ENCODE measurements at places on chromosomes 7 and 10.

DNA sequence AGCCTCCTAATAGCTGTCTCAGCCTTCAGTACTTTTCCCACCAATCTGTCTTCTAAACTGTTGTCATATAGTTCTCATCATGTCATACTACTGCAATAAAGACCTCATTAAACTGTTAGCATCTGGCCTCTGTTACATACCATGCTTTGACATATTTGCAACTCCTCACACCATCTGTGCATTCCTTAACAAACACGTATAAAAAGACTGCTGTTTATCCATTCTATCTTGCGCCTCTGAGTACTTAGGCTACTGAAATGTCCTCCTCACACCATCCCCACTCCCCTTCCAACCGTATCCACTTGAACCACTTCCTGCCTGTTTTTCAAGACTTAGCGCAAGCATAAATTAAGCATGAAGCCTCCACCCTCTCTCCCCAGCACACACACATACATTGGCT is 41.6 kb downstream of the SLC16A9 start:
- no peak for DNase-seq

GRCh38 chr7:137682596-137682995 is 164.2 kb downstream of the DGKI start:
- no peak for DNase-seq

- no peak for DNase-seq
These were observed 61.0 kb upstream of the SFMBT2 start for GRCh38 chr10:7471720-7472367.

DNA sequence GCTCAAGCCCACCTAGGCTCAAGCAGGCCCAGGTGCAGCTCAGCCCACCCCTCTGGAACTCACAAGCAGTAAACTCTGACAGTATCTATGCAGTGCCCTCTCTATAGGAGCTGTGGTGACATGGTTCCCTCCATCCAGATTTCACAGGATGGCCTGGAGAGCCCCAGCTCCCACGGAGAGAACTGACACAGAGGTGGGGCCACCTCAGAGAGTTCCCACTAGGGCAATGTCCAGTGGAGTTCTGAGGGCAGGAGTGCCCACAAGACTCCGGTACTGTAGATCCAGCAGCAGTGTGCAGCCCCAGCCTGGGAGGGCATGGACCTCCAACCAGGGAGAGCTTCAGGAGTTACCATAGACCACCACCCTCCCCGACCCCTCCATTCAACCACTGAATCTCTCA is 37.3 kb upstream of the CNPY1 start:
- no peak for DNase-seq

DNA sequence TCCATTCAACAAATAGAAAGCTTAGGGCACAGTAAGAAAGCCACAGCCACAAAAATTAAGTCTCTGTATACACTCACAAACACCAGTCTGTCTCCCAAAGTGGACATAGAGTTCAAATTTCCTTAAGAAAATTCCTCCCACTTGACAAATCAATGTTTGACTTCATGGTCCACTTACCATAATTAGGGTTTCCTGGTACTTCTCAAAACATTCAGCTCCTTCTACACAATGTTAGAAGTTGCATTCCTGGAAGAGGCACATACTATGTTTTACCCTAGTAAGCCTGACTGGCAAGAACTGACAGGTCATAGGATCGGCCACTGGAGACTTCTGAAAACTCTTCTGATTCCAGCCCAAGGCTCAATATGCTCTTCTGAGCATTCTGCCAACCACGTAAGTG is 70.5 kb downstream of the CPXM2 start:
- DNase-seq = no peak

GRCh38 chr7:118449797-118450567 is 225.5 kb downstream of the ANKRD7 start:
- DNase-seq = no peak

DNA sequence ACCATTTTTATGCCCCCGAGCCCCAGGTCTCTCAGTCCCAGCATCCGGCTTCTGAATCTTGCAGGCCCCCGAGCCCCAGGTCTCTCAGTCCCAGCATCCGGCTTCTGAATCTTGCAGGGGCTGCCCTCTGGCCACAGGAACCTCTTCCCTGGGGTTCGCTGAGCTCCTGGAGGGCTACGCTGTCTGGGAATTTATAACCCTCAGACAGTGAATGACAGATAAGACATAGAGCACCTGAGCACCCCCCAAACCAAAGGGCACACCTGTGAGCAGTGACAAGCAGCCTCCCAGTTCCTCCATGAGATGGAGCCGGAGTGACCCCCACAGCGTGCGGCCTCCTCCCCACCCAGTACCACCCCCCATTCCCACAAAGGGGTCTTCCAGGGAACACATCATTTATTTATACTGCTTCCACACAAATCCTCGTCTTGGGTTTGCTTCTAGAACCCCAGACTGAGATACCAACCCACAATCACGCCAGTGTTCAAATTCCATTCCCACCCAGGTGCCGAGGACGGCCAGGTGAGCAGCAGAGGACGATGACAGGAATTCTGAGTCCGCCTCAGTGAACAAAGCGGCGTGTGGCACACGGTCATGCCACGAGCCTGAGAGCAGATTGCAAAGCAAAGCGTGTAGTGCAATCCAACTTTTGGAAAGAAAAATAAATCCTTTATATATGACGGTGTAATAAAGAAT is 57.7 kb upstream of the FAM20C start:
- DNase-seq = no peak

DNA sequence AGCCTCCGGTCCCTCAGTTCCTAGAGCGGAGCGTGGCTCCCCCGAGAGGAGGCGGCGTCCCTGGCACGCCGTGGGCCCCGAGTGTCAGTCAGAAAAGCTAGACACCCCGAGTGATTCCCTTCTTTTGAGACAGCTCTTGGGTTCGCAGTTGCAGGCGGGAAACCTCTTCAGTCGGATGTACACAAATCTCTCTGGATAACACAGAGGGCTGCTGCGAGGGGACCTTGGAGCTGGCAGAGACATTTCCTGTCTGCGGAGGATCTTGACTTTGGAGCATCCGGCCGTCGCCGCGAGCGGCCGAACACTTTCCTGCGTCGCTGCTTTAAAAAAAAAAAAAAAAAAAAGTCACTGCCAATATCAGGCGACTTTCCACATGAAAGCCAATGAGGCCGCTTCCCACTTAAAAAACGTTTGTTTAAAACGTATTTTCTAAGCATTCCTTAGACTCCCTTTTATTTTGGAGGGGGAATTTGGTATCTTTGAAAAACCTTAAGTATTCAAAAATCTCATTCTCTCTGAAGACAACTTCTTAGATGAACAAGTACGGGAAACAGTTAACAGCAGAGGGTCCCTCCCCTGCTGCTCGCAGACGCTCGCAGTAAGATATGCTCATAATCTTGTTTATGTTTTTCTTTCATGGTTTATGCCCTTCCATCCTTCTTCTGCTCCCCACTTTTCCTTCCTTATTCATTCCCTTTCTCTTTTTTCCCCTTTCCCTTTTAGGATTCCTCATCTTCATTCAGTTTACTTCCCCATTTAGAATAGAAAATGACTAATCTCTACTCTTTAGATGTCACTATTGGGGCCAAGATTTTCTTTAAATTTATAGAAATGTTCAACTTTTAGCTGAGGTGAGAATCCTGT is 10.0 kb downstream of the HHEX start:
- no peak for DNase-seq

DNA sequence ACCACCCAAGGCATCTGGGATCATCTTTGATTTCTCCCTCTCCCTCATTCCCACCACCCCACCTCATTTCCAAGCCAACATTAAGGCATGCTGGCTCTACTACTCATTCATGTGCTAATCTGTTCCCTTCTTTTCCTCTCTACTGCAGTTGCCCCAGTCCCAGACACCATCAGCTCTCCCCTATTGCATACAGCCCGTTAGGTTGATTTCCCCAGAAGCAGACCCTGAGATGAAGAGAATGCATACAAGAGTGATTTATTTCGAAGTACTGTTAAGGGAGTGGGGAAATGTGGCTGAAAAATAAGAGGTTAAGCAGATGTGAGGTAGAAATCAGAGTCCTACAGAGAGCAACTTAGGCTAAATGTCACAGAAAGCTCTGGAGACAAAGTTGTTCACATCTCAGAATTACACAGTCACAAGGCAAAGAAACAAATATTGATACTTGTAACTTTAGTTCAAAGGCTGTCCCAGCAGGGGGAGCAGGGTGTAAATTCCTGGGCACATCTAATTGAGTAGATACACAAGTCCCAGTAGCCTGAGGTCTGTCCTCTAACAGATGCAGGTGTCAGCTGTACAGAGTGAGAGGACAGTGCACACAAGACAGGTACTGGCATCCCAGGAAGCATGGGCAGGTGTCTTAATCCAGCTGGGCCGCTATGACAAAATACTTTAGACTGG is 20.9 kb downstream of the AKR1D1 start:
- DNase-seq = no peak

DNA sequence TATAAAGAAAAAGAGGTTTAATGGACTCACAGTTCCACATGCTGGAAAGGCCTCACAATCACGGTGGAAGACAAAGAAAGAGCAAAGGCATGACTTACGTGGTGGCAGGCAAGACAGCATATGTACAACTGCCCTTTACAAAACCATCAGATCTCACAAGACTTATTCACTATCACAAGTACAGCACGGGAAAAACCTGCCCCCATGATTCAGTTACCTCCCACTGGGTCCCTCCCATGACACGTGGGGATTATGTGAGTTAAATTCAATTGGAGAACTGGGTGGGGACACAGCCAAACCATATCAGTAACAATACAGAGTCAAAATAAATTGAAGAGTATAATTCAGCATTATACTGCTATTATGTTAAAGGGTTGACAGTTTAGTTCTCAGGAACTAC is 37.8 kb downstream of the RNLS start:
- DNase-seq = no peak

DNA sequence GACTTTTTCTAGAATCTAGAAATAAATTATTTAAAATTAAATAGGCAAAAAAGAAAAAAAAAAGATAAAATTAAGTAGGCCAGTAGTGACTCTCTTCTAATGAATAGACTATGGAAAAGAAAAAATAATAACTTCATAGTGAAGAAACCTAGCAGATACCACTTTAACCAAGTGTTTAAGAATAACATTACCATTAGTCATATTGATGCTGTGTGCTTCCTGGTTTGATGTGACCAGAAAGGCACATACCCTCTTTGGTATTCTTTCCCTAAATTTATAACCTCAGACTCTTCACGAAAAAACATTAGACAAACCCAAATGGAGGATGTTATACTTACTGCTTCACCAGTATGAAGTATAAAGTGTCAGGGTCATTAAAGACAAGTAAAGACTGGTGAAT is 42.6 kb downstream of the KIF20B start:
- DNase-seq = no peak

GRCh38 chr7:66737667-66738066 is 2.9 kb upstream of the RABGEF1 start:
- no peak for DNase-seq

DNA sequence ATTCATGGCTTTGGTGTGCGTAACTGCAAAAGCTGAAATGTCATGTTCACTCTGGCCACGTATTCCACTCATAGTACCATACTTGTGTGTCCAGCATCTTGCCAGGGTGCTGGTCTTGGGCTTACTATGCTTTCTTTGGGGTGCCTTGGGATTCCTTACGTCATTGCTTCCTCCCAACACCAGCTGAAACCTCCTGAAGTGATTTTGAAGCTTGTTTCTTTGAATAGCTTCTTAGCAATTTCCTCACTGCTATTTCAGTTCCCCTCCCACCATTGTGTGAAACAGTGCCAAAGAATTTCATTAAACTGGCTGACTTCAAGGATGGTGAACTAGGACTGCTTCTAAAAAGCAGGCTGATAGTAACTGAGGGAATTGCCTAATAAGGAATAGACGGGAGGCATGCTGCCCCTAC is 36.9 kb downstream of the ENTPD1 start:
- DNase-seq = no peak

GRCh38 chr7:1814089-1814811 is 144.2 kb downstream of the ELFN1 start:
- no peak for DNase-seq

DNA sequence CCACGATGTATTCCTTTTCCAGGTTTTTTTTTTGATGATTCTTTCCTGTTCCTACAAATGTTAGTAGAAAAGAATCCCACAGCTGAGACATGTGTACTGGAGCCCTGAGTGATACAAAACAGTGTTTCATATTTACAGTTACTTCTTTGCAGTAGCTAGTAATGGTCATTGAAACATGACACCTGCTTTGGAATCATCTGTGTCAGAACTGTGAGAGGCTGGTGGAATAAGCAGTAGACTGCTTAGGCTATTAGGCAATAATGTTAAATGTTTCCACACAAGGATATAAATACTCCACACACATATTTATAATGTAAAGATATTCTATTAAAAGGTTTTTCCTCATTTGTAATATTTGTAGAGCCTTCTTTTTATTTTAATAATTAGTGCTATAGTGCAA is 394.0 kb downstream of the THSD7A start:
- DNase-seq = no peak

DNA sequence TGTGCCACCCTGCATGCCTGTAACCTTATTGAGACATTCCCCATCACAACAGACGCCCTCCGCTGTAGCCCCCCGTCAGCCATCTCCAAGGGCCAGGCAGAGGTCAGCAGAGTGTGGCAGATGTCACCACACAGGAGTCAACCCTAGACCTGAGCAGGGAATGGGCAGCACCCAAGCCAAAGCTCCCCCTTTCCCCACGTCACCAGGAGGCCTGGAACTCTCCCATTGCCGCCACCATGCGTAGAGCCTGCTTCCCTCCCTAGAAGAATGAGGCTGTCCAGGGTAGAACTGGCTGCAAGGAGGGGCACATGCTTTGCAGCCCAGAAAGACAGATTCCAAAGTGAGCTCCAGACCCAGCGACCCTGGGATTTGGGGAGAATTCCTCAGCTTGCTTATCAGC is 342.9 kb downstream of the TNS3 start:
- DNase-seq = no peak

- DNase-seq = no peak
These were observed 145.0 kb downstream of the TFEC start for GRCh38 chr7:115885550-115885949.

DNA sequence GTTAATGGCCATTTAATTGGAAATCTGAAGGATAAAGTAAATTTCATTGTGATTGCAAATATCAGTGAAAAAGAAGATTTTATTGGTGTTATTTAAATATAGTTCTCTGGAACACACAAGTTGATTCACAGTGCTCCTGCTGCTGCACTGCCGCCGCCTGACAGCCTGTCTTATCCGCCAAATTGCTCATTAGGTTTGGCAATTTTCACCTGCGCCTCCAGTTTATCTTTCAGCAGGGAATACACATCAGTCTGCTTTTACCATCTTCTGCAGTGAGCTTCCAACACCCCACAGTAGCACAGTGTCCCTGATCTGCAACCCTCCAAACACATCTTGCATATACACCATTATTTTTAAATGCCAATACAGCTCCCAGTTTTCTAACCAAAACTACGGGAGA is 308.3 kb downstream of the PARD3 start:
- DNase-seq = no peak

- no peak for DNase-seq
These were observed 4.3 kb downstream of the CLIP2 start for GRCh38 chr7:74293577-74293908.

DNA sequence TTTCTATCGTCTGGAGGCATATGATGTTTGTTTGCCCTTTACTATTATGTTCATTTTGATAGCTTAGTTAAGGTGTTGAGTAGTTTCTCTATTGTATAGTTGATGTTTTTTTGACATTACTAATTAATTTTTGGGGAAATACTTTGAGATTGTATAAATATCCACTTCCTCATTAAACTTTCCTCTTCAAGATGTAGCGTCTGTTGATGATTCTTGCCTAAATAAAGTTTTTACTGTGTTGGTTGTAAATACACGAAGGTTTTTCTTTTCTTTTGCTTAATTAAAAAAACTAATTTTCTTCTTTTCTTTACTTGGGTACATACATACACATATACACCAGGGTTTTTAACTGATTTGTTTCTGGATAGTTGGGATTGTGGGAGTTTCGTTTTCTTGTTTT is 8.5 kb downstream of the KMT2E start:
- DNase-seq = no peak

GRCh38 chr7:25545124-25546008 is 317.1 kb upstream of the NPVF start:
- DNase-seq = no peak
